ENCODE measurements at places on chromosomes 11 and 22.

DNA sequence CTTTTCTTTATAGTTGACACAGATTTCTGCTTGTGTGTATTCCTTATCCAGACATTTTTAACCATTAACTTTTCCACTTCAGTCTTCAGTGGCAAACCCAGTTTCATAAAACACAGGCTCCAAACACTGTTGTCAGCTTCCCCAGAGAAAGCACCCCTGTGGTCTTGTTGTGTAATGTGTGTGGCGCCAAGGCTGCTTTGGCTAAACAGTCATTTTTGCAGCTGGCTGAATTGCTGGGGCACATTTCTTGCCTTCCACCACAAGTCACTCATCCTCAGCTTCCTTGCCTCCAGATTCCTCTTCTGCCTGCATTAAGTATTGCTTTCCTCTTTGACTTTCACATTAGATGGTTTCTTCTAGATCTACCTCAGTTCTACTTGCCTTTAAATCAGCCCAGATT is 40.5 kb downstream of the ARHGAP1 start:
- no peak for DNase-seq

DNA sequence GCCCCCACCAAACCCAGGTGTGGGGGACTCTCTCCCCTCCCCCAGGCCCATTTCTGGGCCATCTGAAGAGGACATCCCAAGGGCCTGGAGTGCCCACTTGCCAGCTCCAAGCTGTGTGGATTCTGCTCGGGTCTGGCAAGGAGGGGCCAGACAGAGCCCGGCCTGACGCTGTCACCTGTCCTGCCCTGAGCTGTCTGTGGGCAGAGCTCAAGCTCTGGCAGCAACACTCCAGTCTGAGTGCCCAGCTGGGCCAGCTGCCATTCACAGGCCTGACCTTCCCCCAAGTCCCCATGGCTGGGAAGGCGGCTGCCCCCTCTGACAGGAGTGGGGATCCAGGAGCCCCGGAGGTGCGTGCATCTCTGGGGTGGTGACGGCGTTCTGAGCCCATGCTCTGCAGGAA is 6.2 kb upstream of the PIM3 start:
- no peak for DNase-seq

- DNase-seq, result no peak
Observed at GRCh38 chr11:34349882-34350281, 7.9 kb downstream of the ABTB2 start.

- peak; percentile 12 for DNase-seq
Observed at GRCh38 chr11:571802-572185, 4.5 kb upstream of the PHRF1 start.

DNA sequence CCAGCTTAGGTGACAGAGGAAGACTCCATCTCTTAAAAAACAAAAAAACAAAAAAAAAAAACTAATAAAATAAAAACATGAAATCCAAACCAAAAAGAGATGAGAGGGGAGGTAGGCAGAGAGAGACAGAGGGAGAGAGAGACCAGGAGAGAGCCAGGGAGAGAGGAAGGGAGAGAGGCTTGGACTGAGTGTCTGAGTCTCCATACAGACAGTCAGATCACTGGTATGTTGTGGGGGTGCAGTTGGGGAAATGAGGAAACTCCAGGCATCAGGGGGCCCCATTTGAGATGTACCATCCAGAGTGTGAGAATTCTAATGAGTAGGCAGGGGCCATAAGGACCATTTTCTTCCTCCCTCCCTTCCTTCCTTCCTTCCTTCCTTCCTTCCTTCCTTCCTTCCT is 53.1 kb upstream of the SEPTIN5 start:
- DNase-seq, result no peak

- DNase-seq, result no peak
Observed at GRCh38 chr11:102882389-102883024, 7.7 kb upstream of the MMP12 start.

DNA sequence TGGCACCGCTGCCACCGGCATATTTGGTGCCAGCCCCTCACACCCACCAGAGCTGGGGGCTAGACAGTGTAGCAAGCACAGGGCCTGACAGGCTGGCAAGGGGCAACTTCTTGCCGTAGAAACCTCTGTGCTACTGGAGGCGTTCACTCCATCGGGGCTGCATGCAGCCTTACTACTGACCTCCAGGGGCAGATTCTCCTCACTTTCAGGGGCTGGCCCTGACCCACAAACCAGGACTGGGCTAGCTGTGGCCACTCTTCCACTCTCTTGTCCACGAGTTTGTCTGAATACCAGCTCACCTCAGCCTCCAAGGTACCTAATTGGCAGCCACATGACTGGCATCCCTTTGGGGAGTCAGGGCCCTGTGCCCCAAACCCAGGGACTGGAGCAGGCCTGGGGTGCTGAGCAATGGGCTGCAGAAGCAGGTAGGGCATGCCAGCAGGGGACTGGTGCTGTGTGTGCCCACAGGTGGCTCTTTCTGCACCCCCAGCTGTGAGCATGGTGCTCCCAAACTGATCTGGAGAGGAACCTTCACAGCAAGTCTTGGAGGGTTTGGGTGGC is 2.1 kb upstream of the LMO1 start:
- DNase-seq, result no peak

DNA sequence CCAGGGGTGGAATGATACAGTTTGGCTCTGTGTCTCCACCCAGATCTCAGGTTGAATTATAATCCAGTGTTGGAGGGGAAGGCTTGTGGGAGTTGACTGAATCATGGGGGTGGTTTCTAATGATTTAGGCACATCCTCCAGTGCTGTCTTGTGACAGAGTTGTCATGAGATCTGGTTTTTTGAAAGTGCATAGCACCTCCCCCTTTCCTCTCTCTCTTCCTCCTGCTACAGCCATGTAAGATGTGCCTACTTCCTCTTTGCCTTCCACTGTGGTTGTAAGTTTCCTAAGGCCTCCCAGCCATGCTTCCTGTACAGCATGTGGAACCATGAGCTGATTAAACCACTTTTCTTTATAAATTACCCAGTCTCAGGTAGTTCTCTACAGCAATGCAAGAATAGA is 45.1 kb downstream of the THAP12 start:
- DNase-seq, result no peak

- DNase-seq, result no peak
Observed at GRCh38 chr11:62603776-62604299, 2.2 kb upstream of the MTA2 start.

DNA sequence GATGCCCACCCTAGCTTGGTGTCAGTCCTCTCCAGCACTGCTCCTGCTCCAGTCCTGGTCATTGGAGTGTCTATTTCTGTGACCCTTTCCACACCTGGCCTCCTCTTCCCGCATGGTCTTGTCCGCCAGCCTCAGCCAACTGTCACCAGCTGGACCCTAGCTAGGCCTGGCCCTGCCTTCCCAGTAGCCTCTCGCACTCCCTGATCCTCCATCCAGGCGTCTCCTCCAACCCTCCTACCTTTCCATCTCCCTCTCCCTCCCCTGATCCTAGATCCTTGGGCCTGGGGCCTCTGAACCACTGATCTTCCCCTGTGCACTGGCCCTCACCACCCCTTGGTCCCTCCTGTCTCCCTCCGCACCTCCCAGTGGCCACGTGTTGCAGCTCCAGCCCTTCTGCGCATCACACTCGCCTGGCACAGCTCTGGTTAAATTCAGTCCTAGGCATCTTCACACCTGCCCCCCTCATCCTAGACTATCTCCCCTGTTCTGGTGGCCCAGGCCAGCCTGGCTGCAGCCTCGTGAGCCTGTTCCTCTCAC is 9.9 kb downstream of the SYNGR1 start:
- no peak for DNase-seq

- DNase-seq, result no peak
Observed at GRCh38 chr11:25737071-25737675, 594.8 kb upstream of the ANO3 start.

DNA sequence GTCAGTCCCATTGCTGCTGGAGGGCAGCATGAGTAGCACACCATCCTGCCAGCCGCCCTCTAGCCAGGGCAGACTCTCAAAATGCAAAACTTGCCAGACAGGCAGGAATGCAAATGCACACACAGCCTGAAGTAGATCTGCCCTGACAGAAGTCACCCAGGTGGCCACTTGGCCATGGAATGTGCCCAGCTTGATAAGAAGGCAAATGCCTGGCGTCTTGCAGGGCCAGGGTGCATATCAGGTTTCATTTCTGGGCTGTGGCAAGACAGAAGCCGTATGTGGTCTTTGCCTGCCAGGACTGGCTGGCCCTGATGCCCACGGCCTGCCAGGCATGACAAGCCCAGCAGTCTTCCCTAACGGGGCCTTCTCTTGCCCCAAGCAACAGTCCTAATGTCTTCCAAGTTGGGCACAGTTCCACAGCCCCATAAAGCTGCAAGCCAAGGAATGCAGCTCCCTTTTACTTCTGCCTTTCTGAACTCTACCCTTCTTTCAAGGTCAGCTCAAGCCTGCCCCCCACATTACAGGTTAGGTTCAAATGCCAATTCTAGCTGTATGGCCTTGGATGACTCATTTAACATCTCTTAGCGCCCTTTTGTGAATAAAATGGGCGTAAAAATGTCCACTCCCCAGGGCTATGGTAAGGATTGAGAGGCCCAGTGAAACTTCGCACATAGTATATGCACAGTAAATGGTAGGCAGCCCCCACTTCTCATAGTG is 29.7 kb downstream of the POU2AF3 start:
- DNase-seq, result no peak

DNA sequence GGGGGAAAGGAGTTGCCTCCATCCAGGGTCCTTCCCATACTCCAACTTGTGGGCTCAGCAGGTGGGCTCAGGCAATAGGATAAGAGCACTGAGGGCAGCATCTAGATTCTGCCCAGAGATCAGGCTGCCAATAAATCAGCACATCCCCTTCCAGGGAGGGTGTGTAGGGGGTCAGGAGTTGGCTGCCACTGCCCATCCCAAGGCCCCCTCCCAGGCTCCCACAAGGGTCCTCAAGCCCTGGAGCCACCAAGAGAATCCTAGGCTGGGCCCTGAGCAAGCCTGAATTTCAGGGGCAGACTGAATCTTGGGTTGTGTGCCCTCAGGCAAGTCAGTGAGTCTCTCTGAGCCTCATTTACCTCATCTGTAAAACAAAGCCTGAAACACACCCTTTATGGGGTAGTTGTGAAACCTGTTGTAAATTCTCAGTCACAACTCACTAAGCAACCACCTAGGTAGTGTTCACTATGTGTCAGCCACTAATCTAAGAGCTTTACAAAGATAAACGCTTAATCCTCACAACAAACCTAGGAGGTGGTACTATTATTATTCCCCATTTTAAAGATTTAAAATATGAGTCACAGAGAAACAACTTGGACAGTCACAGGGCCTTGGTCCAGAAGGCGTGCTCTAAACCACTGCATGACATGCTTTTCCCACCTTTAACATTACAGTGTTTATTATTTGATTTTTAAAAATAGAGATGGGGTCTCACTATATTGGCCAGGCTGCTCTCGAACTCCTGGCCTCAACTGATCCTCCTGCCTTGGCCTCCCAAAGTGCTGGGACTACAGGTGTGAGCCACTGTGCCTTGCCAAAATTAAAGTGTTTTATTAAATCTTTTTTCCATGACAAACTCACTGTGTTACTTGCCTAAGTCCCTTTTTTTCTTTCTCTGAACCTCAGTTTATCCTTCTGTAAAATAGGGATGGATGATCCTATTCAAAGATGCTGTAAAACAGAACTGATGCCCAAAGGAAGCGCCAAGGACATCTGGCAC is 36.2 kb downstream of the LMO1 start:
- no peak for DNase-seq

DNA sequence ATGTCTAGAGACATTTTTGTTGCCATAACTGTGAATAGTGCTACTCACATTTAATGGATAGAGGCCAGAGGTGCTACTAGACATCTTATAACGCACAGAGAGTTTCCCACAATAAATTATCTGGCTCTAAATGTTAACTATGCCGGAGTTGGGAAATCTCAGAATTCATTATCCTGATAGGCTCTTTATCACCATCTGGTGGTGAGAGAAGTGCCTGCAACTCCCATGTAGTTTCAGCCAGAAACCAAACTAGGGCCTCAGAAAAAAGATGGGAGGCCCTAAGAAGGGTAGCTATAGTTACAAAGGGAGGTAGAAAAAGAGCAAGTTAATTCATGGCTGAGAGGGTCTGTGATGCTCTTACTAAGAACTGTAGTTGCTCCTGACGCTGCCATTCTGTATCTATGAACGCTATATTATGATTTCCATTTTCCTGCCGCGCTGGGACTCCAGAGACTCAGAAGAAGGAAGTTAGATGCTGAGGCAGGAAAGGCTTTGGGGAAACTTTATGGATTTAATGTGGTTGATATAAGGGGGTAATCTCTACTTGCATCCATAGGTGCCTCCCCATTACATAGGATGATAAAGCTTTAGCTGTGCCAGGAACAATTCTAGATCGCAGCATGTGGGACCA is 22.9 kb upstream of the MRPL17 start:
- peak; percentile 59 for DNase-seq

- peak; percentile 8 for DNase-seq
Observed at GRCh38 chr22:12601870-12602779, 2925.9 kb upstream of the OR11H1 start.

- DNase-seq, result no peak
Observed at GRCh38 chr11:74633406-74634393, 41.3 kb downstream of the POLD3 start.

GRCh38 chr11:121688055-121688491 is 235.3 kb upstream of the SORL1-AS1 start:
- DNase-seq, result no peak

- DNase-seq, result no peak
Observed at GRCh38 chr11:88390254-88390653, 52.7 kb upstream of the CTSC start.

DNA sequence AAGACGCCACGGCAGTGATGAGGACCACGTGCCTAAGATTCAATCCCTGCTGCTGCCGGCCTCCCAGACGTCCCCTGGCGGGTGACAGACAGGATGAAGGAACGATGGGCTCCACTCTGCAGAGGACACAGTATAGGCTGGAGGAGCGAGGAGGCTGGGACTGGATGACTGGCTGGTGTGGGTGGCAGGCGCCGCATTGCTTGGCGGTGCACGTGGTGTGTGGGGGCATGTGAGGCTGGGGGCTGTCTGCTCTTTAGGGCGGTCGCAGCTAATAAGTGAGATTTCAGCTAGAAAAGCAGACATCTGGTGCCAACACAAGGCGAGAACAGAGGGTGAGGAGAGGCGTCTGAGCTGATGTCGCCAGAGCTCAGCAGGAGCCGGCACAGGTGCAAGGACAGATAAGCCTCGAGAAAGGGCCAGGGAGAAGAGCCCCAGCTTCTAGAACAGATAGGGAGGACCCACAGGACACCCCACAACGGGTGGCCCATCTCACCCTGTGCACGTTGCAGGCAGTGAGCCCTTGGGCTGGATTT is 33.2 kb downstream of the TSPAN4 start:
- no peak for DNase-seq

Data from activated CD4-positive, alpha-beta T cell treated with anti-CD3 and anti-CD28 coated beads for 36 hours (primary cell).